Activated naive CD4-positive, alpha-beta T cell (primary cell): ENCODE measurements at places on chromosomes 6 and 20.

- DNase-seq, result no peak
Observed at GRCh38 chr20:41011551-41012067, 17.0 kb upstream of the TOP1 start.

GRCh38 chr6:52591832-52592231 lies 15.0 kb upstream of the TRAM2 start:
- DNase-seq, result no peak

- no peak for DNase-seq
Observed at GRCh38 chr6:106380407-106380806, 19.9 kb downstream of the CRYBG1 start.

- DNase-seq, result no peak
Observed at GRCh38 chr20:60817891-60818290, 434.2 kb upstream of the CDH4 start.

DNA sequence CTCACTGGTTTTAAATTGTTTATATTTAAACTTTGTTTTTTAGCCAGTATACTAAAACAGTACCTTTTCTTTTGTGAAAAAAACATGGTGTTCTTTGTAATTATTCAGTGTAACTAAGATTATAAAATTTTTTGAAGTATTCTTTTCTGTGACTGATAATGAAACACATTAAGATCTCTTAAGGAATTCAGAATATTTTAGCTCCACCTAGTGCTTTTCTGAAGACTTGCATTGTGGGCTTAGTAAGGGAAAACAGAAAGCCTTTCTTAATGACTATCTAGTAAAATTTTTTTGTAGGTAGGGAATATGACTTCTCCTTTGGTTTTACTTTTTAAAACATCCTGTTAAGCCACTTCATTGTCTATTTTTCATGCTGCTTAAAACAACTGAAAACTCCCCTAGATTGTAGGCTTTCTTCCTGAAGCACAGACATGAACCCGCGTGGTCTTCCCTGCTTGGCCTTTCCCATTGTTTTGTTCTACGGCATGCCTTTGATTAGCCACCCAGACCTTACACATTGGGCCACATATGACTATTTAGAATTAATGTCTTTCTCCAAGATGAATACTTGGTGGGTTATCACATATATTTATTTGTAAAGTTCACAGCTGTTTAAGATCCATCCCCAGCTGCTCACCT lies 72.1 kb downstream of the AFDN start:
- no peak for DNase-seq

GRCh38 chr20:38430679-38431325 lies 4.3 kb downstream of the SNHG17 start:
- DNase-seq, result no peak

- no peak for DNase-seq
Observed at GRCh38 chr20:31719644-31720485, 2.8 kb downstream of the BCL2L1 start.

- no peak for DNase-seq
Observed at GRCh38 chr20:50250679-50251382, 60.2 kb downstream of the CEBPB start.

DNA sequence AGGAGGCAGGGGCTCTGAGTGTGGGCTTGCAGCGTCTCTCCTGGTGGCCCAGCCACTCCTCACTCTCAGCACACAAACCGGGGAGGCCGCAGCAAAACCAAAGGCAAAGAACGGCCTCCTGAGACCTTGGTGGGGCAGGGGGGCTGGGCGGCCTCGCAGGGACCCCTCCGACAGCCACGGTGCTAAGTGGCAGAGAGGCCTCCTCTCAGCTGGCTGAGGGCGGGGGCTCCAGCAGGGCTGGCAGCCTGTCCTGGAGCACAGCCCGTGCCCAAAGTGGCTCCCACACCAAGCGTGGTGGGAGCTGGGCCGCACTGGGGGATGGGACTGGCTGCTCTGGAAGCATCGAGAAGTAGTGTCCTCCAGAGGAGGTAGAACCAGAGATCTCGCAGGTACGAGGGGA lies 334.4 kb downstream of the QKI start:
- DNase-seq, result no peak

DNA sequence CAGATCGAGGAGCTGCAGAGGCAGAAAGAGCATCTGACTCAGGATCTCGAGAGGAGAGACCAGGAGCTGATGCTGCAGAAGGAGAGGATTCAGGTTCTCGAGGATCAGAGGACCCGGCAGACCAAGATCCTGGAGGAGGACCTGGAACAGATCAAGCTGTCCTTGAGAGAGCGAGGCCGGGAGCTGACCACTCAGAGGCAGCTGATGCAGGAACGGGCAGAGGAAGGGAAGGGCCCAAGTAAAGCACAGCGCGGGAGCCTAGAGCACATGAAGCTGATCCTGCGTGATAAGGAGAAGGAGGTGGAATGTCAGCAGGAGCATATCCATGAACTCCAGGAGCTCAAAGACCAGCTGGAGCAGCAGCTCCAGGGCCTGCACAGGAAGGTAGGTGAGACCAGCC lies 26.2 kb downstream of the C20orf173 start:
- DNase-seq, result no peak

DNA sequence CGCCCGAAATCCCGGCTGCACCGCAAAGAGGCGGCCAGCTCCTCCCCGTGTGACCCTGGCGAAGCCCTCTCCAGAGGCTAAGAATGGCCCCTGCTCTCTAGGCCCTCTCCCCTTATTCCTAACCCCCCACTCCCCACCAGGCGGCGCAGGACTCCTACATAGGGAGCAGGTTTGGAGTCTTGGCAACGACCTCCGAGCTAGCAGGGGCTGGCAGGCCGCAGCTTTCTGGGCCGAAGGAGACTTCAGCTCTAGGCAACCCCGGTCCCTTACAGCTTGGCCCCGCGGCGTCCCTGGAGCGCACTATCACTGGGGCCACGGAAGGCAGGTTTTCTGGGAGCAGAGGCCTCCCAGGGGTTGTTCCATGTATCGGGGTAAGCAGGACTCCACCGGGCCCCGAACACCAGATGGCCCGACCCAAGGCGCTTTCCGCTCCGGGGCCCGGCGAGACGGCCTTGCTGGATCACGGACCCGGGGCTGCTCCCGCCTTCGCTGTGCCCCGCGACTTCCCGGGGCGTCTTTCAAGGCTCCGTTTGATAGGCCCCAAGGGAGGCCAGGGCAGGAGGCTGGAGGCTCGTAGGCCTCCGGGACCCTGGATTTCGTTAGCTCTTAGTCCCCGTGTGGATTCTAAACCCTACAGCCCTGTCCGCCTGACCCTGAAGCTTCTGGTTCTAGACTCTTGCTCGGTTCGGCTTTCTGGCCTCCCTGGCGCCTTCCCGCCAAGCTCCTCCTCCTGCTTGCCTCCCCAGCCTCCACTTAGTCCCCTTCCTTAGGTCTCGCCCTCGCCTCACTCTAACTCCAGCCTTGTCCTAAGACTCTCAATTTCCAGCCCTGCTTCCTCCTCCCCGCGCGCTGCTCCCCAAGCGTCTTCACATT lies 1.9 kb downstream of the SLC32A1 start:
- DNase-seq, result no peak

DNA sequence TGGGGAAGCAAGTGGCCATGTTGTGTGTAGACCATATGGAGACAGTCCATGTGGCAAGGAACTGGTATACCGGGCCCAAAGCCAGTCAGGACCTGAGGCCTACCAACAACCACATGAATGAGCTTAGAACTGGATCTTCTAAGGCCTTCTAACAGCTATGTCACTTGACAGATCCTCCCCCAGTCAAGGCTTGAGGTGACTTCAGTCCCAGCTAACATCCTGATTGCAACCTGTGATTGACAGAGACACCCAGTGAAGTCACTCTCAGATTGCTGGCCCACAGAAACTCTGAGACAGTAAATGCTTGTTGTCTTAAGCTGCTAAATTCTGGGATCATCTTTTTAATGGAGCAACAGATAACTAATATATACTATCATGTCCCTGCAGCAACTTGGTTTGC lies 32.9 kb downstream of the AHI1 start:
- DNase-seq, result no peak

DNA sequence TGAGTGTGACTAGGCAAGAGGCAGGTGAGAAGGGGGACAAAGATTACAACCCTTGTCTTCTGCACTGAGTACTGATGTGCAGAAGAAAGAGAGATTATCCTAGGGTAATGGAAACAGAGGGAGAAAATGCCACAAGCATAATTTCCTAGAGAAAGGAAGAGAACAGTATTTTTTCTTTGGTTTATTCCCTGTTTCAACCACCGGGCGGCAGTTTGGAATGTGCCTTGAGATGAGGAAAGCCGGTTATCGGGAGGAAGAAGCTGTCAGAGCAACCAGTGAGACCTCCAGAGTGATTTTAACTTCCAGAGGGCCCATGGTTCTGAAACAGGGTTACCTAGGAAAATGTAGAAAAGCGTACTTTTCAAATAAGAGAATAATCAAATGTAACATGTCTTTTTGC lies 121.4 kb downstream of the REV3L start:
- DNase-seq, result no peak

DNA sequence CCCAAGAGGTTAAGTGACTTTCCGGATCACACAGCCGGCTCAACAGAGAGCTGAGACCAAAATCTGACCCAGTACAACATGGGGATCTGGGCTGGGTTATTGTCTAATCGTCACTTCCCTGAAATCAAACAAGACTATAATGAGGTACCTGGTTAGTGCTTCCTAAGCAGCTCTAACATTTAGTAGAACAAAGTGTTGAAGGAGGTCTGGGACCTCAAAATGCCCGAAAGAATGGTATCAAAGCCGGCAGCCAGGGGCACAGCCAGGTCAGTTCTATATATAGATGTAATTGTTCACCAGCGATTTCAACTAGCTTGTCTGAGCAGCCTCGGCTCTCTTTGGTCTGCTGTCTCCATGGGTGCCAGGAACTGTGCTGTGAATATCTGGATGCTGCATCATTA lies 245.5 kb upstream of the ECI2 start:
- no peak for DNase-seq

DNA sequence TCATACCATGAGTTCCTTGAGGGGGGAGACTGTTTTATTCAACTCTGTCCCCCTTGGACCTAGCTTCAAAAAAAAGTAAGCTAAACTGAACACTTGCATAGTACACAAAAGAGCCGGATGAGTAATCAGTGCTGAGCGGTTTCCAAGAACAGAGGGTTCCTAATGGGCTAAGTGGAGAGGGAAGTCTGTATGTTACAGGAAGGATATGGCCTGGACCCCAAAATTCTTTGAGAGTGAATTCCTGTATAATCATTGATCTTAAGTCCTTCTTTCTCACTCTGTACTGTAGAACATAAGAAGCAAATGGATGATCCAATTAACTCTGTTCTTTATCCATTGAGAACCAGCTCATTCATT lies 324.7 kb upstream of the CNR1 start:
- no peak for DNase-seq

DNA sequence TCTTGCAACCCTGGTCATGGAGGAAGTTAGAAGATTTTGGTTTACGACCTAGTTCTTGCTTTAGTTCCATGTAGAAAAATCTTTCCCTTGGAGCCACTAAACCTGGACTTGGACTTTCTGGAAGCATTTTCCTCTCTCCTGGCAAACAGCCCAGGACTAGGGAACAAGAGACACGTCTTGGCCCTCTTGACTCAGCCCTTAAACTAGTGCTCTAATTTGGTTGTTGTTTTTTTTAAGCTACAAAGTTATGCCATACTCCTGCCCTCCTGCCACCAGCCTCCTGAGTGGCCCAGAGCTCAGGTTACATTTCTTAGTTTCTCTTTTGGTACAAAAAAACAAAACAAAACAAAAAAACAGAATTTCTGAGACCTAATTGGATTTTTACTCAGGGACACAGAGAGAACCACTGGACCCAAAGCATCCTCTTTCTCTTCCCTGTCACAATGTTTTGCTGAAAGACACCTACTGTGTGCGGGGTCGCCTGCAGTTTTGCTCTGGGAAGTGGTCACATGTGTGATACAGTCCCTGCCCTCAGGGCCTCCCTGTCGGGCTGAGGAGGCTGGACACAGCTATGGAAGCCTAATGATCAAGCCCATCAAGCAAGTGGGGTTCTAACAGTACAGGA lies 32.3 kb upstream of the SCUBE3 start:
- no peak for DNase-seq

DNA sequence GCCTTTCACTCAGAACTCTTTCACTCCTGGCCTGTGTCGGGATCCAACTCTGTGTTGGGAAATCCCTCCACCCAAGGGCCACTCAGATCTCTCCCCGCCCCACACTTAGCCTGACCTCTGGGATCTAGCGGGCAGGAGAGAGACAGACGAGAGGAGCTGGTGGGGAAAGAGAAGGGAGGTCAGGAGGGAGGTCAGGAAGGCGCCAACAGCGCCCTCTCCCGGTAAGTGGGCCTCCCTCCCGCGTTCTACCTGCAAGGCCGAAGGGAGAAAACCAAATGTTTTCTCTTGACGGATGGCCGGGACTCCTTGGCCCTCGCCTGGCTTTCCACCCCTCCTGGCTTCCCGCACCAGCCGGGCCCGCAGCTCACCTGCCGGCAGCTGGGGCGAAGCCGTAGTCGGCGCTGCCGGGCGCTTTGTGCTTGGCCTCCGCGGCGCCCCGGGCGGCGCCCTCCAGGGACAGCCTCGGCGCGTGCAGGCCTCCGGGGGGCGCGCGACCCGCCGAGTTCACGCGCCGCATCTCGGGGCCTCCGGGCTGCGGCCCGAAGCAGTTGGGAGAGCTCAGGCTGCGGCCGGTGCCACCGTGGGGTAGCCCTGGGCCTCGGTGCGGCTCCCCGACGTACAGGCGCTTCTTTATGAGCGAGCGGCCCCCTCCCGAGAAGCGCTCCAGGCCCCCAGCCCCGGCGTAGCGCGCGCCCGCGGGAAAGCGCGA lies 38.2 kb downstream of the C6orf132 start:
- peak; percentile 72 for DNase-seq

DNA sequence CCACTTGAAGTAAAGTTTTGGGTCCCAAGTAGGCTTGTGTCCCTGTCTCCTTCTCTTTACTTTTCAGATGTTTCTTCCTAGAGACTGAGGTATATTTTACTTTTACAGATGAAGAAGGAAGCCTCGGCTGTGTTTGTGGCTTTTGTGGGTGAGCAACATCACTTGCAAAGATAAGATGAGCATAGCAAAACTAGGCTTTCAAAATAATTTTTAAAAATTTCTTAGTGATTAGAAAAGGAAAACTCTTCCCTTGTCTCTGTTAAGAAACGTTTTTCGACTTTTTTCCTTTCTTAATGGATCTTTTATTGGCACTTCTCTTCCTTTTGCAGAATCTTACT lies 7.6 kb downstream of the PTPN1 start:
- DNase-seq, result no peak

- DNase-seq, result no peak
Observed at GRCh38 chr6:127539272-127539671, 20.1 kb upstream of the MTCL3 start.

GRCh38 chr6:154570505-154570904 lies 60.0 kb upstream of the CNKSR3 start:
- DNase-seq, result no peak

GRCh38 chr6:133396984-133397348 lies 155.8 kb downstream of the EYA4 start:
- no peak for DNase-seq
